ENCODE measurements at places on chromosomes 2 and 18.

DNA sequence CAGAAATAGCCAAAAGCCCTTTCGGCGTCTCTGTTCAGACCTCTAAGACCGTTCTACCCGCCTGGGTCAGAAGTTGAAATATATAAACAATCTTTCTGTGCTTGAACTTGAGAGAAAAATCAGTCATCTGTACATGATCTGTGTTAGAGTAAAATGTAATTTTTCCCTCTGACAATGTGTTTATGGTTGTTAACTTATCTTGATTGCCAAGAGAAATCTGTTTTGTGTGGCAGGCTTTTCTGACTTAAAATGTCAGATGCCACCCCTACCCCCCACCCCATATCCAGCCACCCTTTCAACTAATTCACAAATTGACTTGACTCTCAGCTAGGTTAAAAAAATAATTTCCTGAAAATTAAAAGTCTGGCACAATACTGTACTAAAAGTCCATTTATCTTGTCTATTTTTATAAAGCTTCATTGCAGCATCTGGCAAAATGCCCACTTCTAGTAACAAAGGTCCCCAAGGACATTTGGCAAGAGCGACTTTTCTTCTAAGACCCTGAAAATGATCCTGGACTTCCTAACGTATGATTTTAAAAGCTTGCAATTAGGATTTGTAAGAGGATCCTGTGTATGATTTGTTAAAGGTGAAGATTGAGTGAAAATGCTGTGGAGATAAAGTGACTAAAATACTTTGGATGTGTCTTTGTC lies 304.2 kb downstream of the EPHA4 start:
- no peak for DNase-seq

DNA sequence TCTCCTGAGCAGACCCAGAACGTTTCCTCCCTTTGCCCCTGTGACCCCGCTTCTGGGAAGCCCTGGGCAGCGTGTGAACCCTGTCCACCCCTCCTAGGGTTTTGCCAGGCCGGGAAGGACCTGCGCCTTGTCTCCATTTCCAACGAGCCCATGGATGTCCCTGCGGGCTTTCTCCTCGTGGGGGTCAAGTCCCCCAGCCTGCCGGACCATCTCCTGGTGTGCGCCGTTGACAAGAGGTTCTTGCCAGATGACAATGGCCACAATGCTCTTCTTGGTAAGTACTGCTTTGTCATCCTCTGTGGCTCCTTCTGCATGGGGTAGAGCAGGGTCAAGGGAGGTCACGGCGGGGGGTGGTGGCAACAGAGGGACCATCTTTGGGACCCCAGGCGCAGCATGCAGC lies 32.5 kb downstream of the GREB1 start:
- no peak for DNase-seq

- DNase-seq: no peak
Observed at GRCh38 chr2:45040786-45041185, 31.5 kb upstream of the SIX2 start.

- DNase-seq: no peak
Observed at GRCh38 chr2:120596990-120597594, 138.6 kb upstream of the GLI2 start.

DNA sequence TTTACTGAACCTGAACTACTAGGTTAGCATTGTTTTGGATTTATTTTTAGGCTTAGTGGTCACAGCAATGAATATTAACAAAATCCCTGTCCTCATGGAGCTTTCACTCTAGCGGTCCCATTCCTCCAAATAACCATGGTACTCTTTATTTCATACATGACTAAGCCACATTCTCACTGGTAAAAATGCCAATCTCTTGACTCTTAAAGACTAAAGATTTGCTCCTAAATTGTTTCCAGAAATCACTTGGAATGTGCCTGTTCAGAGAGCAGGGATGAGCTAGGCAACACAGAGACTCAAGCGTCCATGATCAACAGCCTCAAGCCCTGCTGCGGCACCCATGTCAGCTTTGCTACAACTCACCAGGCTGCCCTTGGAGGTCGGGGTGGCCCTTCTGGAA lies 13.5 kb downstream of the LMAN1 start:
- DNase-seq: no peak
